ENCODE measurements at places on chromosomes 6 and 20. TPM values are rescaled to one million over a fixed set of nuclear protein-coding genes. Genes with fewer than 3 reads are reported as not detected.

Gene TRIM15
- not detected for total RNA-seq

Gene PHACTR3
- not detected for total RNA-seq

Gene E2F1
- 14.1 TPM for total RNA-seq

Gene SIGLEC1
- total RNA-seq: not detected

Data from aortic smooth muscle cell (primary cell).